Kidney (tissue), 22 donors: ENCODE measurements at places on chromosomes 6 and 20. TPM values are rescaled to one million over a fixed set of nuclear protein-coding genes. Genes with fewer than 3 reads are reported as not detected.

The STX11 gene
- 6.7 TPM for total RNA-seq

The VGLL2 gene
- not detected for total RNA-seq

The GSTA1 gene
- 1.3 TPM for total RNA-seq

The CDC40 gene
- 24.6 TPM for total RNA-seq

The ARMC12 gene
- total RNA-seq = 0.47 TPM

The BANF2 gene
- total RNA-seq = not detected

The SPDEF gene
- 0.19 TPM for total RNA-seq

DNA sequence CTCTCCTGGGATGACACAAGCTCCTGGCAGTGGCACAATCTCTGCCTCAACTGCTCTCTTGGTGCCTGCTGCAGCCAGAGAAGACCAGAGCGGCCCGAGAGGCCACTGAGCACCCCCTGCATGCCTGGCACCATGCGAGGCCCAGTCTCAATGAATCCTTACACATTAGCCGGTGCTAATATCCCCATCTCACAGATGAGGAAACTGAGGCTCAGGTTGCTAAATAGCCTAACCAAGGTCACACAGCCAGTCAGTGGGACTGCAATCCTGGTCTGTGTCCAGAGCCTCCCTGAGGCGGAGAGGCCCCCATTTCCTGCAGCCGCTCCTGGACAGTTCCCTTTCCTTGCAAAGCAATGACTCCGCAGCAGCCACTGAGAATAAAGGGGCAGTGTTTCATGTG is 81.2 kb downstream of the GRM4 start:
- no peak for DNase-seq

DNA sequence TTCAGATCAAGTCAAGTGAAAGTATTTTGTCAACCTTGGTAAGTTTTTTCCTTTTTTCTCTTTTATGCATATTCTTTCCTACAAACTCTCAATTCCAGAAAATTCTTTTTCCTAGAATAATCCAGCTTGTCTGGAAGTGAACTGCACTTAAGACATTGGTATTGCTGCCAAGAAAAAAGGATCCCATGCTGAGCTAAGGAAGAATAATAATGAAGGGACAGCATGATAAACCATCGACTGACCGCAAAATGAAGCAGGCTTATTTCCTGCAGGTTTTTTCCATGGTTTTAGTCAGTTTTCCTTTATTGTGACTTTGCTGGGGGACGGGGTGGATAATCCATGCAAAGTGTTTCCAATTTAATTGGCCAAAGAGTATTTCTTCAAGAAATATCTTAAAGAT is 857.6 kb upstream of the SLC35B3 start:
- DNase-seq = no peak

GRCh38 chr6:2034256-2034655 is 211.1 kb downstream of the GMDS start:
- DNase-seq = no peak

GRCh38 chr20:23078351-23079015 is 7.6 kb downstream of the CD93 start:
- DNase-seq = no peak
